Activated T-helper 1 cell treated with anti-CD3 and anti-CD28 coated beads, Interleukin-2, amount 50 U/mL, for 16 hours (primary cell): ENCODE measurements at places on chromosomes 12 and 14.
A peak's percentile ranks its signal among the peaks of the same experiment; 100 is the strongest.

DNA sequence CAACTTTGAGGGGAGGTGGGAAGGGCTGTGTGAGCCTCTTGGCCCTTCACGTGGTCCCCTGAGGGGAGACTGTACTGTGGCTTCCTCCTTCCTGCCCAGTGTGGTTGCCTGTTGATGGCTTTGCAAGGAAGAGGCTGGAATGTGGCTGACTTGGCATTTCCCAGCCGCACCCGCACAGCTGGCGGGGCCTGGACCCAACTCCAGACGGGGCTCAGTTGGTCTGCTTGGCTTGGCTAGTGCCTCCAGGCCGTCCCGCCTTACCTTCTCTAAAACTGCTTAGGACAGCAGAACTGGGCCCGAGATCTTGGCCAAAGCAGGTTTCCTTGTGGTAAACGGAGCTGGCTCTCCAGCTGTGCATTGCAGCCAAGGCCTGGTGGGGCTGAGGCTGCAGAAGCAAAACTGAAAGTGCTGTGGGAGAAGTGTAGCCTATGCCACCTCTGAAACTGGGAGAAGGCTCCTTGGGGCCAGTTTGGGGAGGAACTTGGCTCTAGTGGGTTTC lies 139.5 kb downstream of the SMOC1 start:
- DNase-seq = no peak

DNA sequence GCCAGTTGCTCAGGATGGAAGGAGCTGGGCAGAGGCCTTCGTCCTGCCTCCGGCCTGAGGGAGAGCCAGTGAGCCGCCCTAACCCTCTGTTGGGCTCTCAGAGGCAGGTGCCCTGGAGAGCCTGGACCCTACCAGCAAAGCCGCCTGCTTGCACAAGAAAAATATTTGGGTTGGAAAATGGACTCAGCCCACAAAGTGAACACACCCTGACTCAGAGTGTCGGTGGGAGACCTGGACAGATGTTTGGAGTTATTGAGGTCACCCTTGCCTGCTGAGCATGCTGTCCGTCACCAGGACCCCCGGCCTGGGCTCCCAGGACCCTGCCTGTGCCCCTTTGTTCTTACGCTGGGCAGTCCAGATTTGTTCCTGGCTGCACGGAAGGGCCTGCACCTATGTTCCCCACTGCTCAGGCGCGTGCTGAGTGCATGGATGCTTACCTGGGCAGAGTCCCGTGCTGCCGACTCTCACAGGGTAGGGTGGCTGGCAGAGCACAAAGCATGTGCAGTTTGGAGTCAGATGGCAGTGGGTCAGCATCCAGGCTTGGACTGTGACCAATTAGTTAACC lies 22.4 kb downstream of the FAM181A start:
- DNase-seq = no peak

GRCh38 chr12:12958886-12959285 lies 6.9 kb upstream of the GPRC5D start:
- no peak for DNase-seq

GRCh38 chr14:98965076-98965475 lies 306.9 kb downstream of the BCL11B start:
- no peak for DNase-seq

GRCh38 chr14:94795372-94795771 lies 25.5 kb upstream of the GSC start:
- no peak for DNase-seq

DNA sequence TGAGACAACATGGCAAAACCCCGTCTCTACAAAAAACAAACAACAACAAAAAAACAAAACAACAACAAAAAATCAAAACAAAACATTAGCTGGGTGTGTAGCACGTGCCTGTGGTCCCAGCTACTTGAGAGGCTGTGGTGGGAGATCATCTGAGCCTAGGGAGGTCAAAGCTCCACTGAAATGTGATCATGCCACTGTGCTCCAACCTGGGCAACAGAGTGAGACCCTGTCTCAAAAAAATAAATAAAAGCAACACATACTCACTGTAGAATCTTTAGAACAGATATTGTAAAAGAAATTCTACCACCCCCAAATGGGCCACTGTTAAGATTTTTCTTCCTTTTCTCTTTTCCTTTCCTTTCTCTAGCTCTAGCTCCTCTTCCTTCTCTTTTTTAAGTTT lies 26.3 kb downstream of the SLC38A1 start:
- no peak for DNase-seq

- DNase-seq = no peak
These were observed 1.5 kb downstream of the NPAS3 start for GRCh38 chr14:32940066-32940651.

GRCh38 chr12:107282628-107283027 lies 189.3 kb upstream of the CRY1 start:
- DNase-seq = no peak

DNA sequence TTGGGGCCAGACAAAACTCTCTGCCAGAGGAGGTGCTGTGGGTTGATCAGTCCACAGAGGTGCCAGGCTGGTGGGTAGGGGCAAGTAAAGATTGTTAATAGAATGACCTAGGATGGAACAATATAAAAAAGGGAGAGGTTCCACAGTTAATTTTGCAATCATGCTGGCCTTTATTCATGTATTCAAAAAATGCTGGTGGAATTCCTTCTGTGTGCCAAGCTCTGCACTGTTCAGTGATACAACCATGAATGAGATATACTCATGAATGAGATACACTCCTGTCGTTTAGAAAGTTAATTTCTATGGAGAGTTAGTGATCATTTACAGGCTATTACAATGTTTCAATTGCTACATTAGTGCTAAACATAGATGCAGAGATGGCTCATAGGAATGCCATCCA lies 252.6 kb upstream of the RMST start:
- no peak for DNase-seq

GRCh38 chr12:108751821-108752220 lies 20.5 kb upstream of the CORO1C start:
- DNase-seq = no peak

DNA sequence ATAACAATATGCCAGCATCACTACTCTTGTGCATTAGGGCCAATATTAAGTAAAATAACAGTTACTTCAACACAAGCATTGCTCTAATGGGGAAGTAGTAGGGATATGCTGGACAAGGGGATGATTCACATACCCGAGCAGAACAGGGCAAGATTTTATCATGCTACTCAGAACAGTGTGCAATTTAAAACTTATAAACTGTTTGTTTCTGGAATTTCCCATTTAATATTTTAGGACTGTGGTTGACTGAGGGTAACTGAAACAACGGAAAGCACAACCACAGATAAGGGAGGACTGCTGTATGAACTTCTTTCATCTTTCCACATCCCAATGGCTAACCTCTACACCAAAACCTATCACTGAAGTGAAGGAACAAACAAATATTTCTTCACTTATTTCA lies 36.8 kb downstream of the SARNP start:
- no peak for DNase-seq

- no peak for DNase-seq
These were observed 718.8 kb upstream of the TMEM132C start for GRCh38 chr12:127548123-127548553.

GRCh38 chr12:47023311-47023710 lies 56.1 kb upstream of the PCED1B start:
- DNase-seq = no peak

DNA sequence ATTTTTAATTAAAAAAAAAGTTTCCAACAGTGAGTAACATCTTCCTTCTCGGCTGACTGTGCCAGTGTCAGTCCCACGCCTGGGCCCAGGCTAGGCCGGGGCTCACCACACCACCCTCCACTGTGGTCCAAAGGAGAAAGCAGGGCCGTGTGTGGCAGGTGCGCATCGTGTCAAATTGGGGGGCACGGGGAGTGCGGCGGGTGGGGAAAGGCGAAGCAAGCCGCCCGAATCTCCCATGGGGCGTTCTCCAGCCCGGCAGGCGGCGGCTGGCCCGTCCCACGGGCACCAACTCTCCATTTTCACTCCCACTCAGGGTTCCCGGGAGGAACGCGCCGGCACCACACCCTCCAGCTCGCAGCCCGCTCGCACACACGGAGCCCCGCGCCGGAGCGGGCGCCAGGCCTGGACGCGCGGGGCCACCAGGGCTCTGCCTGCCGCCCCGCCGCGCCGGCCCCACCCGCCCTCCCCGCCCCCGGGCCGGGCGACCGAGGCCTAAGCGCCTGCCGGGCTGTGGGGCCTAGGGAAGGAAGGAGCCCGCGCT lies 604 bp downstream of the EEA1 start:
- DNase-seq = peak; percentile 48

DNA sequence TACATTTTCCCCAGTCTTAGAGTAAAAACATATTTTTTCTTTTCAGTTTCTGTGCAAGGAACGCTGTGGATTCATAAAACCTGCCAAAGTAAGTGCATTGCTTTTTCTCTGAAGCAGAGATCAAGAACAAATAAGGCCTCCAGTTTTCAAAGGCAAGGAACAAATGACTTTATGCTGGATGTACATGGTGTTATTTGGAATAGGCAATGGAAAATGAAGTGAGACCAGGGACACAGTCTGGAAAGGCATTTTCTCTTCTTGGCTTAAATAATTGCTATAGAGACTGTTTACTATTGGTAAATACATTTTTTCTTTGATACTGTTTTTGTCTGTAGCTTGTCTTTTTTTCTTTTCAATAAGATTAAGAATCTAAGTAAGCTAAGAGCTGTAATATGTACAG lies 725.9 kb upstream of the MDGA2 start:
- no peak for DNase-seq

DNA sequence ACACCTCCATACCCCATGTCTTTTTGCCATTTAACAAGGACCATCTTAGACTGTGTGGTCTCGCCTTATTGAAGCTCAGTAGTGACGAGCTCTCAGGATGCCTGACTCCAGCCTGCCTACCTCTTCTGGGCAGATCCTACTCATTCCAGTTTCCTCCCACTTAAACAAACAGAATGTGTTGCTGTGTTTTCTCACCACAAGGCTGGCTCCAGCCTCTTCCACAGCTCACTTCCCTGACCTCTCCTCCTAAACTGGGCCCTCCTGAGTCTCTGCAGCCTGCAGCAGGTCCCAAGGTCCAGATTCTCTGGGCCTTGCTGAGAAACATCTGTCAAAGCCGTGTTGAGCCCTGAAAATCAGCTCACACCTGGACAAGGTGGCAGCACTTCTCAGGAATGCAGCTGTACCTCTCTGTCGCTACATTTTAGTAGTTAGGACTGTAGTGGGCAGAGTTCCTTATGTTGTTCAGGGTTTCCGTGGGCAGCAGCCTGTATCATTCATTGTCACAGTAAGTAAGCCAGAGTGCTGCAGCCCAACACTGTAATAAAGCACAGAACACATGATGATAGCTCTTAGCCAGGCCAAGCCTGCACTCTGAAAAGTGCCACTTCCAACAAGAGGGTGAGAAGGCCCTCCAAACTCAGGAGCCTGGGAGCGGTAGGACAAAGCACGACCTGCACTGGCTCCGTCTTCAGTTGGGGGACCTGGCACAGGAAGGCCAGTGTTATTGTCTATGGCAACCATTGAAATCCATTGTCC lies 68.5 kb downstream of the NKX2-1 start:
- DNase-seq = no peak

DNA sequence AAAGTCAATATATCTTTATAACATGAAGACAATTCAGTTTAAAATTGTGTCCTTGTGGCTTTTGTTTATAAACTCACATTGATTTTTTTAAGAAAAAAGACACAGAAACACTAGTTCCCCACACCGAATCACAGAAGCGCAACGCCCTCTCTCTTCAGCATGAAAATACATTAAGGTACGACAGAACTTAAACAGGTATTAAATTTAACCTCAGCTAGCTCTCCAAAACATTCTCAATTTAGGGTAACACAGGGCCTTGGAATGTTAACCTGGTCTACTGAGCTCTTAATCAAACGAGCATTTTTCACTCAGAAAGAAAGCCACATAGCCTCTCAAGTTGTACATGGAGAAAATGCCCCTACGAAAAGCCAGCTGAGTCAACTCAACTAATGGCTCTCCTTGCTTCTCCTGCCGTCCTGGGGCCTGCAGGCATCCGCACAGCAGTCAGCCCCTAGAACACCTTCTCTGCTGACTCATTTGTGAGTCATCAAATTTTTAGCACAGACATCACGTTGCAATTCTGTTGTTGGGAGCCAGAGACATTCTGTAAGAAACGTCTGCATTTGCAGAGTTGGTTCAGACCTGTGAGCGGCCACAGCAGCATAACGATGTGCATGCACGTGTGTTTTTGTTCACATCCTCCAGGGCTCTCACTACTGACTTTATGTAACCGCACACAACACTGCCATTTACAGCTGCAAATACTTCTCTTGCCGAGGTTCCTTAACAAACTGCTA lies 141.6 kb downstream of the ITPR2 start:
- no peak for DNase-seq

GRCh38 chr12:67697967-67698366 lies 49.4 kb downstream of the DYRK2 start:
- DNase-seq = no peak

DNA sequence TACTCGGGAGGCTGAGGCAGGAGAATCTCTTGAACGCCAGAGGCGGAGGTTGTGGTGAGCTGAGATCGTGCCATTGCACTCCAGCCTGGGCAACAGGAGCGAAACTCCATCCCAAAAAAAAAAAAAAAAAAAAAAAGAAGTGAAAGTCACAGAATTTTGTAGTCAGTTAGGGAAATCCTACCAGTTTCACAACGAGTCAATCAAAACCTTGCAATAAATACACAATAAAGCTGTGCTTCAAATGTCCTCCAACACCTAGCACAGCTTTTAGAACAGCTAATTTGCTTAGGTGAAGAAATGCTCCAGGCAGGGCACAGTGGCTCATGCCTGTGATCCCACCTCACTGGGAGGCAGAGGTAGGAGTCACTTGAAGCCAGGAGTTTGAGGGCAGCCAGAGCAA lies 112.8 kb upstream of the ATF7IP start:
- no peak for DNase-seq

DNA sequence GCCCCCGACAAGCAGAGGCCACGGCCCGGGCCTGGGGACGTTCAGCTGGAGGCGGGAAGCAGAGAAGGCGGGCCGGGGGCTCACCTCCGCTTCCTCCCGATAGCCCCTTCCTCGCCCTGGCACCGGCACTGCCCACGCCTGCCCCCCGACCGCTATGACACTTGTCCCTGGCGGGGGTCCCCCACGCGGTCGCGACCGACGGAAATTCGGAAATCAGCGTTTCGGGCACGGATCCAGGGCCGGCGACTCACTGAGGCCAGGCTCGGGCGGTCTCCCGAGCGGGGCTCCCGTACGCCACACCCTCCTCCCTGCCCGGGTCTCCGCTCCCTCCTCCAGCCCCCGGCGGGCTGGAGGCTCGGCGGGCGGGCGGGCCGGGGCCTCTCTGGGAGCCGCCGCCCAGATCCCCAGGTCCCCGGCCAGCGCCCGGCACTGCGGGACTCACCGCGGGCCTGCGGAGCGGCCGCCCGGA lies 581 bp downstream of the PITPNM2 start:
- no peak for DNase-seq

DNA sequence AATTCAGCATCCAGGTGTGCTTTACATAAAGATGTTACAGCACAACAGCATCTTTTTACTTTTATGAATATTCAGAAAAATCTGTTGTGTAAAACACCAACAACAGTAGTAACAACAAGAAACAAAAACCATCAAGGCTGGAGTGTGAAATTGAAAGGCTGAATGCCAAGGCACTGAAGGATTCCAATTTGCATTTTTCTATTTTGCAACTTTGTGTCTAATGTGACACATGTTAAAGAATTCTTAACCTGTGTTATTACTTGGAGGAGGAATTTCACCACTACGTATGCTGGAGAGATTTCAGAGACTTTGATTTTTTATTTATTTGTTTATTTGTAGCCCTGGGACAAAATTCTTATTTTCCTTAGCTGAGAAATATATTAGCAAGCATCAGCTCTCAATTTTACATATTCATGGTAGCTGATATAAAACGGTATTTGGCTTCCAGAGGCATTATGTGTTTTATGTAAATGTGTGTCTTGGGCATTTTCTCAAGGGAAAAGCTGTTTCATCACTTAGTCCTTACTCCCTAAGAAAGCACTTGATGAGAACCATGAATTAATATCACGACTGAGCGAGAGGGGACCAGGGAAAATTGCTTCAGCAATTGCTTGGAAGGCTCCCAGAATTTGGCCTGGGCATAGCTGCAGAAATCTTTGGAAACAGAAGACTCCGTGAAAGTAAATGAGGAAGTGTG lies 475.4 kb downstream of the TMEM132D start:
- no peak for DNase-seq
